Adrenal gland (tissue), 19 donors: ENCODE measurements at places on chromosomes 2 and 18. TPM values are rescaled to one million over a fixed set of nuclear protein-coding genes. Genes with fewer than 3 reads are reported as not detected.

Gene PTPRN
- 2.3 TPM for total RNA-seq

Gene CASP8
- 14.2 TPM for total RNA-seq

Gene SDC1
- 74.2 TPM for total RNA-seq

Gene SALL3
- 0.11 TPM for total RNA-seq

Gene GALM
- total RNA-seq = 351 TPM

Gene SMYD1
- total RNA-seq = not detected

Gene CXCR1
- 0.07 TPM for total RNA-seq

Gene G6PC2
- not detected for total RNA-seq

Gene TTC21B
- total RNA-seq = 8.0 TPM

Gene ZNF519
- 2.9 TPM for total RNA-seq

Gene SCN3A
- total RNA-seq = 4.0 TPM

Gene PNPT1
- total RNA-seq = 28.3 TPM

Gene AGXT
- 0.90 TPM for total RNA-seq

Gene AQP4
- total RNA-seq = 0.69 TPM

Gene SP5
- 3.3 TPM for total RNA-seq

Gene MEP1B
- total RNA-seq = not detected

Gene DPYSL5
- 1.5 TPM for total RNA-seq

Gene CLEC4F
- not detected for total RNA-seq

Gene GKN1
- 0.58 TPM for total RNA-seq

Gene CHRNA1
- total RNA-seq = not detected

Gene LHCGR
- total RNA-seq = 0.14 TPM

Gene LIPT1
- 8.6 TPM for total RNA-seq

Gene REEP1
- total RNA-seq = 0.36 TPM

Gene APLF
- 3.7 TPM for total RNA-seq

Gene PROKR1
- total RNA-seq = not detected

Gene SLC4A5
- total RNA-seq = 0.14 TPM

Gene MRPS5
- total RNA-seq = 44.0 TPM

Gene LAMA1
- 0.55 TPM for total RNA-seq

Gene SYT4
- 0.48 TPM for total RNA-seq

Gene SLC30A3
- total RNA-seq = 5.6 TPM

Gene C2orf92
- total RNA-seq = 1.9 TPM
